ENCODE measurements at places on chromosomes 11 and 22.
A peak's percentile ranks its signal among the peaks of the same experiment; 100 is the strongest.

- no peak for DNase-seq
Measured at GRCh38 chr11:16925561-16926065, 88.6 kb downstream of the PLEKHA7 start.

GRCh38 chr11:86955111-86955360 is 159 bp downstream of the FZD4 start:
- DNase-seq: no peak

GRCh38 chr11:70733327-70734325 is 335.3 kb downstream of the CTTN start:
- DNase-seq: no peak

DNA sequence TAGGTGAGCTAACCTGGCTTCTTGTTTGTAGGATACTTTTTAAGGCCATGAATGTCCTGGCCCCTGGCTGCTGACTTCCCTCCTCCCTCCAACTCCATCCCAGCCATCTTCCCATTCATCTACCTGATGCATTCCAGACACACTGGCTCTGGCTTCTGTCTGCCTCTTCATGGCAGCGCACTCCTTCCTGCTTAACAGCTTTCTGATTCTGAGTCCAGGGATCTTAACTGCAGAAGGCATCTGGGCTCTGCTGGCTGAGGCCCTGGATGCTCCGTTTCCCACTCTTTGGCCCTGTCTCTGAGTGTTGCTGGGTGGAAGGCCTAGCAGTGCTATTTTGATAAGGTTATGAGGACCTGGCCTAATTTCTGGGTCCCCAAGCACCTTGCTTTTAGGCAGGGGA is 1.8 kb upstream of the THY1 start:
- DNase-seq: no peak

DNA sequence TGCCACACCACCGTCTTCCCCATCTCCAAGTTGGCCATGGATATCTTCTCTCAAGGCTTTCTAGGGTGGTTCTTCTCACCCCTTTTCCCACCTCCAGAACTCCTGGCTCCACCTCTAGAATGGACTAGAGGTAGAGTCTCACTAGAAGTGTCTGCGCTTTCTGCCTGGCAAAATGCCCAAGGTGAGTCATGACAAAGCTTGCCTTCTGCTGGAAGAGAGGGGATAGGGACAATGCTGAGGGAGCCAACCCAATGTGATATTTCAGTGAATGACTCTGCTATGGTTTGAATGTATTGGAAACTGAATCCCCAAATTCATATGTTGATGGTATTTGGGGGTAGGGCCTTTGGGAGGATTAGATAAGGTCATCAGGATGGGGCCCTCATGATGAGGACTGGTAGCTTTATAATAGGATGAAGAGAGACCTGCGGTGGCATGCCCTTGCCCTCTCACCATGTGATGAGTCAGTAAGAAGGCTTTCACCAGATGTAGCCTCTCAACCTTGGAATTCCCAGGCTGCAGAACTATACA is 4.1 kb upstream of the CD82 start:
- DNase-seq: no peak

GRCh38 chr11:118881228-118881627 is 2.5 kb upstream of the CXCR5 start:
- no peak for DNase-seq

DNA sequence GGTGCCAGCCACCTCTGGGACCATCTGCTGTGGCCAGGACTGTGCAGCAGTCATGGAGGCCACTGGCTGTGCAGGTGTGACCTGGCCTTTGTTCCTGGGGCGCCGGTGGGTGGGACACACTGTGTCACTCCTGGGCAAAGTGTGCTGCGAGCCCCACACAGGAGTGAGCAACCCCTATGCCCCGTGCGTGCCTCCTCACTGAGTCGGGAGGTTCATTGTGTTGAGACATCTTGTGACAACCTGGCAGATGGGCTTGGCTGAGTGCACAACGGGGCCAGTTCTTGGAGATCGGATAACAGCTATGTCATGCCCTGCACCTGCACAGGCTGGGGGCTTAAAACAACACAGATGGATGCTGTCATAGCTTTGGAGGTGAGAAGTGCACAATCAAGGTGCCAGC is 13.5 kb downstream of the ANO1 start:
- DNase-seq: no peak

DNA sequence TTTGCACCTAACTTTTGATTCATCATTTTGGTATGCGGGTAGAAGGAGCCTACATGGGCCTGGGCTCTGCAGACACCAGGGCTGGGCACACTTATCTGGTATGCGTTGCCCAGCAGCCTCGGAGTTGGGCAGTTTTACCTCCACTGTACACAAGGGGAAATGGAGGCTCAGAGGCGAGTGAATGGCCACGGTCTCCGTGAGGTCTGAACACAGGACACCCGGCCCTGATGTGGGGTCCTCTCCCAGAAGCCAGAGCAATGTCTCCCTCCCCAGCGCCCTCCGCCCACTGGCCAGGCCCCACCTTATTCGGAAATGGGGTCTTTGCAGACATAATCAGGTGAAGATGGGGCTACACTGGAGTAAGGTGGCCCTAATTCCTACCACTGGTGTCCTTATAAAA is 43.7 kb downstream of the OSBPL5 start:
- DNase-seq: no peak

DNA sequence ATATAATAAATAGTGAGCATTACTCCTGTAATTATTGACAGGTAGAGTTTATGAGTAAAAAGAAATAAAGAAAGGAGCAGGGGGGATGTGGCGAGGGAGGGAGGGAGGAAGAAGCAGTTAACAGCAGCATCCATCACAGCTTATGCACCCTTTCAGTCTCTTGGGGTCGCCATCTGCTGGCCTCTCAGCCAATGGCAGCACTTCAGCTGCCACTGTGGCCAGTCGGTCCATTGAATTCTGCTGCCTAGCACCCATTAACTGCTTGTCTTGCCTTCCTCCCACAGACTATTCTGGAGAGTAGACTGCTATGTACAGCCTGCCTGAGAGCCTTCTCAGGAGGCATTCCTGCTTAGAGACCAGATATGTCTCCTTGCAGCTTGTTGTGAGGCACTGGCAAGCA is 388.3 kb downstream of the TENM4 start:
- peak; percentile 30 for DNase-seq

GRCh38 chr11:119488256-119488995 is 65.5 kb upstream of the THY1 start:
- DNase-seq: no peak

- DNase-seq: no peak
Measured at GRCh38 chr22:22069450-22070370, 87.1 kb upstream of the TOP3B start.

GRCh38 chr11:34446386-34446785 is 7.7 kb downstream of the CAT start:
- DNase-seq: no peak

GRCh38 chr11:133181667-133182066 is 350.6 kb downstream of the OPCML start:
- no peak for DNase-seq

GRCh38 chr11:127003260-127003981 is 2.9 kb upstream of the KIRREL3 start:
- peak; percentile 17 for DNase-seq

- no peak for DNase-seq
Measured at GRCh38 chr11:95671768-95672167, 117.8 kb downstream of the FAM76B start.
